Body of pancreas (tissue), 4 donors: ENCODE measurements at places on chromosomes 12 and 14. TPM values are rescaled to one million over a fixed set of nuclear protein-coding genes. Genes with fewer than 3 reads are reported as not detected.

GRCh38 chr12:52873832-52874572, 25.2 kb upstream of the KRT78 start:
- peaks cover 23% of the 10 kb centered on the region for H3K4me1 ChIP-seq
- peak overlapping the region; percentile 5 for H3K4me3 ChIP-seq
- H3K27ac ChIP-seq: peak overlapping the region; percentile 91
- no peaks in the 10 kb centered on the region for H3K27me3 ChIP-seq
- no peaks in the 10 kb centered on the region for H3K36me3 ChIP-seq
- DNase-seq: peak; percentile 97

DNA sequence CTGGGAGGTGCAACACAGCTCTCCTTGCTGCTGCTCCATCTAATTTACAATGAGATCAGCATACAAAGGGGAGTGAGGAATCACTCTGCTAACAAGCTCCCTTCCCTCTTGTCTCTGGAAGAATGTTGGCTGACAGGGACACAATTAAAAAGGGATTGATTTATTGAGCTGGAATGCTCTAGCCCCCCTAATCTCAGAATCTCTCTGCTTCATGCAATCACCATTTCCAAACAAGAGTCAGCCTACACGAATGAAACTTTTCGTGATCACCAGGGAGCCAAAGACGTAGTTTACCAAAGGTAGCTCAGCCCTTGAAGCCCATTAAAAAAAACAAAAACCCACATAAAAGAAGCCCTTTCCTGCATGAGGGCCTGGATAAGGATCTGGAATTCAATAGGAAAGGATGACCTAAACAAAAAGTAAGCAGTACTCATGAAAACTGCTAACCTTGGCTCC, 223.8 kb downstream of the C12orf75 start:
- no peak overlapping the region for H3K27ac ChIP-seq
- no peak overlapping the region for H3K4me3 ChIP-seq
- H3K4me1 ChIP-seq: peaks cover 6% of the 10 kb centered on the region
- H3K36me3 ChIP-seq: no peaks in the 10 kb centered on the region

GRCh38 chr14:50739186-50739585, 71.1 kb upstream of the SAV1 start:
- H3K4me1 ChIP-seq: peaks cover 25% of the 10 kb centered on the region
- H3K4me3 ChIP-seq: no peak overlapping the region
- DNase-seq: no peak
- no peaks in the 10 kb centered on the region for H3K36me3 ChIP-seq
- H3K27me3 ChIP-seq: no peaks in the 10 kb centered on the region

GRCh38 chr12:8922544-8922943, 8.2 kb downstream of the PHC1 start:
- H3K27ac ChIP-seq: no peak overlapping the region
- H3K4me3 ChIP-seq: no peak overlapping the region
- H3K36me3 ChIP-seq: peaks cover 3% of the 10 kb centered on the region
- DNase-seq: no peak

DNA sequence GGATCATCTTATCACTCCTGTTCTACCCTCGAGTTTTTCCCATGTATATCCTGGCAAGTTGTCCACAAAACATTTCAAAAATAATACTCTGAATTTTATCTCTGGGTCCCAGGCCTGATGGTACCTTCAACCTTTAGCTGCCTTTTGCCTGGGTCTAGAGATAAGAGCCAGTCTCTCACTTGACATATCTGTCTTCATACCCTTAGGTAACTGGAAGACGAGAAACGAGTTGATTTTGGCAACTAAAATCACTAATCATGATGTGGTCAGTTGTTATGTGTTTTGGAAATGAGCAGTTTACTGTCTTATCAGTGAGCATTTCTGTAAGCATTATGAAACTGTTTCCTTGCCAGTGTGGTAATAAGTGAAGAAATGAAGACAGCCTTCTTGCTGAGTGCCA, 6.3 kb downstream of the RNF10 start:
- no peaks in the 10 kb centered on the region for H3K36me3 ChIP-seq
- H3K27ac ChIP-seq: peak overlapping the region; percentile 58
- no peak overlapping the region for H3K4me3 ChIP-seq
- DNase-seq: no peak
- H3K27me3 ChIP-seq: no peaks in the 10 kb centered on the region

DNA sequence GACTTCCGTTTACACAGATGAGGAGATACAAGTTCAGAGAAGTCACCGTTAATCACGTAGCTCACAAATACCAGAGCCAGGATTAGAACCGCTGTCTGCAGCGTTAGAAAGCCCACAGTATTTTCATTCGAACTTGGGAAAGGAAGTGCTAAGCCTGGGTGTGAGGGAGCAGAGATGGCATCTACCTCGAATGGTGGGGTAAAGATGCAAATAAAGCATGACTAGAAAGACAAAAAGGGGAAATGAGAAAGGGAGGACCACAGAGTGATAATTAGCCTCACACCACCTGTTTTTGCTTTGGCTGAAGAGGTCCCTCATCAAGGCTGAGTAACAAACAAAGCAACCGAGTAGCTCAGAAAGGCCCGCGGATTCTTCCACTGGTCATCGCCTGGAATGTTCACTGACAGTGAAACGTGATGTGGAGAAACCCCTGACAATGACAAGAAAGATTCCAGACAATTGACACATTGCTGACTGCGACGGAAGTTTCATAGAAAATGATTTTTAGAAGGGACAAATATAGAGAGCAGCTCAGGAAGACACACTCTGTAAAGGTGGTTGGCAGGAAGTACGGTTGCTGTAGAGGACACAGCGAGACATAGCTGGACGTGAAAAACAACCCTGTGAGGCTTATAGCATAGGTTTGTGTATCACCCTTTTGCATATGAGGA, 31.5 kb upstream of the BHLHE41 start:
- no peaks in the 10 kb centered on the region for H3K36me3 ChIP-seq
- H3K27me3 ChIP-seq: no peaks in the 10 kb centered on the region
- H3K4me1 ChIP-seq: peaks cover 36% of the 10 kb centered on the region
- no peak for DNase-seq

- H3K4me3 ChIP-seq: peak overlapping the region; percentile 91
- peak; percentile 51 for DNase-seq
- H3K36me3 ChIP-seq: no peaks in the 10 kb centered on the region
- peaks cover 71% of the 10 kb centered on the region for H3K4me1 ChIP-seq
- H3K27me3 ChIP-seq: no peaks in the 10 kb centered on the region
Measured at GRCh38 chr14:56120091-56120691, 2.0 kb downstream of the PELI2 start.

Gene TCL1B
- total RNA-seq: not detected
